ENCODE measurements at places on chromosomes 4 and X.

DNA sequence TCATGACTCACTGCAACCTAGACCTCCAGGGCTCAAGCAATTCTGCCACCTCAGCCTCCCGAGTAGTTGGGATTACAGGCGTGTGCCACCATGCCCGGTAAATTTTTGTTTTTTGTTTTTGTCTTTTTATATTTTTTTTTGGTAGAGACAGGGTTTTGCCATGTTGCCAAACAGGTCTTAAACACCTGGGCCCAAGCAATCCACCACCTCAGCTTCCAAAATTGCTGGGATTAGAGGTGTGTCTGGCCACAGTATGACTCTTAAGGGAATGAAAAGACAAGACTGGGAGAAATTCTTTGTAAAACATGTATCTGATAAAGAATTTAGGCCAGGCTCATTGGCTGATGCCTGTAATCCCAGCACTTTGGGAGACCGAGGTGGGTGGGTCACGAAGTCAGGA, 29.2 kb upstream of the PDGFRA start:
- no peak for DNase-seq

DNA sequence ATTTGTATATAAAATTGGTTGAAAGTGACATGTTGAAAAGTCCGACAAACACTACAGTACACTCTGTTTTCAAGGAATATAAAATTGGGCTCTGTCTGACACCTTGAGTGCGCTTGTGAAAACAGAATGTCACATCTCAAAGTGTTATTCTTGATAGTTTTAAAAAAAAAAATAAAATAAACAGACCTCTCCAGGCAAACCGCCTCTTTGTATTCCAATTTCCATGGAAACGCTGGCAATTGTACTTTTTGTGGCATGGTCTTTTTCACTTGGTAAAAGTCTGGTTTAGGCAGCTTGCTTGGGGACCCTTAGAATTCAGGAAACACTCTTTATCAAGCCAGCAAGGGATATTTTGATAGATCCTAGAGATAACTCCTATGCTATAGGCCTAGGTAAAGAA, 302.5 kb downstream of the RAB28 start:
- DNase-seq = no peak

DNA sequence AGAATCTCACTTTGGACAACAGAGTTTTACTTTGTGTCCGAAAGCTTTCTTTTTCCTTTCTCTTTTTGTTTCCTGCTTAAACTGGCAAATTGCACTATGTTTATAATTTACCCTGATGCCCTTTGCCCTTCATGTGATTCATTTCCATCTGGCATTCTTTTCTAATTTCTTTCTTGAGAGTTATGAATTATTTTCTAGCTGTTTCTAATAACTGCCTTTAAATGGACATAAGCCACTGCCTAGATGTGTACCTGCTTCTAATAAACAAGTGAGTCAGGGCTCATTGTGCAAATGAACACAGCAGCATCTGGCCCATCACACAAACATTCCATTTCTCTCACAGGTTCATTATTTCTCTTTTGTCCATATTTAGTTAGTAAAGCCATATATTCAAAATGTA, 242.3 kb upstream of the GPRIN3 start:
- DNase-seq = no peak

- no peak for DNase-seq
These were observed 24.9 kb upstream of the DYNLT3 start for GRCh38 chrX:37872303-37872655.

GRCh38 chr4:166827629-166828028, 406.7 kb downstream of the SPOCK3 start:
- DNase-seq = no peak

GRCh38 chrX:9677098-9677739, 88.4 kb downstream of the GPR143 start:
- peak; percentile 45 for DNase-seq

- peak; percentile 19 for DNase-seq
These were observed 15.0 kb upstream of the HPGDS start for GRCh38 chr4:94357624-94358023.

GRCh38 chr4:110361921-110362320, 114.0 kb upstream of the ENPEP start:
- DNase-seq = peak; percentile 89

DNA sequence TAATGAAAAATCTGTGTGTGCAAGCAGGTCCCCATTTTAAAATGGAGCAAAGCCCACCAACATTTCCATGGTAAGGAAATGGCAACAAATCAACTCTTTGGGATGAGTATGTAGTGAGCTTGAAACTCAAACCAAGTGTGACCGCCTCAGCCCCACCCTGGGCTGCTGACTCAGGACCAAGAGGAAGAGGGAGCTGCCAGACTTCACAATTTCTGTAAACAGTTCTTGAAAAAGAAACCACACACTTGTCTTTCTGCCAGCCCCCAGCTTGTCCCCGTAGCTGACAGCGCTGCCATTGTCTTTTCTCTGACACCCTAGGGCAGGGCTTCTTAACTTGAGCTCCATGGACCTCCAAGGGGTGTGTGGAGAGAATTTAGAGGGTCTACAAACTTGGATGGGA, 10.3 kb downstream of the RTL5 start:
- DNase-seq = peak; percentile 84

GRCh38 chr4:149985981-149986380, 92.3 kb upstream of the DCLK2 start:
- no peak for DNase-seq

GRCh38 chr4:152763796-152764195, 15.7 kb downstream of the TIGD4 start:
- no peak for DNase-seq

GRCh38 chr4:95118497-95118896, 360.7 kb downstream of the BMPR1B start:
- DNase-seq = no peak

GRCh38 chr4:36551697-36552214, 270.3 kb downstream of the DTHD1 start:
- no peak for DNase-seq
